Stimulated activated CD8-positive, alpha-beta memory T cell treated with anti-CD3 and anti-CD28 coated beads, Interleukin-7, amount 100 ng/mL, for 1 hour (primary cell): ENCODE measurements at places on chromosomes 3 and 15.

DNA sequence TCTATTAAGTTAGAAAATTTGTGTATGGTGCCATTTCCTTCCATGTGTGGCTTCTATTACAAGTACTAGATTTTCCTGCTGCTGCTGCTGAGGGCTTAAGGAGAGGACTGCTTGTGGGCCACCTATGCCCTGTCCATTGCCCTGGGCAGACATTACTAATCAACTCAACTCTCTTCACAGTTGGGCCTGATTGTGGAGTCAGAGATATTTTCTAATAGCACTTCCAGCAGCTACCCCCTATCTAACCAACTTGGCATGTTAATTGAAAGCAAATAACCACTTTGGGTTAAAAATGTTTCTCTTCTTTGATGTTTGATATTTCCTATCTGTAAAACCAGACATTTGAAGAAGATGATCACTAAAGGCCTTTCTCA, 242.0 kb downstream of the EDEM1 start:
- no peak for DNase-seq

DNA sequence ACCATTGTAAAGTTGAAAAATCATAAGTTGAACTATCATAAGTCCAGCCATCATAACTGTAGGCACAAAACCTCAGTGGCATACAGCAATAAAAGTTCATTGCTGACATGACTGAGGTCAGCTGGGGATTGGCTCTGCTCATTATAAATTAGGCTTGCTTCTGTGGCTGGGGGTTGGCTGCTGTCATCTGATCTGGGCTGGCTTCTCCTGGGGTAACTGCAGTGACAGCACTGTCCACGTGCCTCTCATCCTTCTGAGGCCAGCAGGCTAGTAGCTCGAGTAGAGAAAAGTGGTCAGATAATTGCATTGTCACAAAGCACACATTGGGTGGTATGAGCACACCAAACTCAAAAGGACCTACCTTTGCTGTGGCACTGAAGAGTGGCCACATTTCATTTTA, 31.3 kb downstream of the CMTM7 start:
- no peak for DNase-seq

DNA sequence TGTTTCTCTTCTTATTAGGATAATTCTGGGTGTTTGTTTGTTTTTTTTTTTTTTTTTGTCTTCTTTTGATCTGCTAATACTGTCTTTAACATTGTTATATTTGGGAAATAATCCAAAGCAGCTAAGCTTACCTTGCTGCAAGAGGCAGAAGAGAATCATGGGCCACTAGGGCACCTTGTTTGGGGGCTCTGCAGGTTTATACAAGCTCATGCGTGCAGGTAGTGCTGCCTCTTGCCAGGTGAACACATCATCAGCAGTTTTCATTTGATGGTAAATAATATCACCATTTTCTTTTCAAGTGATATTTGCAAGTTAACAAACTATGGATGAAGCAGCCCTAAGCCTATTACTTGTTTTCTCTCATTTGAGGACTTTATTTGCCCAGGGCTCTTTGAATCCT, 37.9 kb downstream of the MAP3K13 start:
- no peak for DNase-seq

- no peak for DNase-seq
Observed at GRCh38 chr15:48532946-48533345, 112.6 kb downstream of the FBN1 start.

- DNase-seq = no peak
Observed at GRCh38 chr3:187367561-187368103, 553 bp upstream of the RTP4 start.

GRCh38 chr3:133042778-133043177, 4.6 kb downstream of the TMEM108 start:
- DNase-seq = no peak

DNA sequence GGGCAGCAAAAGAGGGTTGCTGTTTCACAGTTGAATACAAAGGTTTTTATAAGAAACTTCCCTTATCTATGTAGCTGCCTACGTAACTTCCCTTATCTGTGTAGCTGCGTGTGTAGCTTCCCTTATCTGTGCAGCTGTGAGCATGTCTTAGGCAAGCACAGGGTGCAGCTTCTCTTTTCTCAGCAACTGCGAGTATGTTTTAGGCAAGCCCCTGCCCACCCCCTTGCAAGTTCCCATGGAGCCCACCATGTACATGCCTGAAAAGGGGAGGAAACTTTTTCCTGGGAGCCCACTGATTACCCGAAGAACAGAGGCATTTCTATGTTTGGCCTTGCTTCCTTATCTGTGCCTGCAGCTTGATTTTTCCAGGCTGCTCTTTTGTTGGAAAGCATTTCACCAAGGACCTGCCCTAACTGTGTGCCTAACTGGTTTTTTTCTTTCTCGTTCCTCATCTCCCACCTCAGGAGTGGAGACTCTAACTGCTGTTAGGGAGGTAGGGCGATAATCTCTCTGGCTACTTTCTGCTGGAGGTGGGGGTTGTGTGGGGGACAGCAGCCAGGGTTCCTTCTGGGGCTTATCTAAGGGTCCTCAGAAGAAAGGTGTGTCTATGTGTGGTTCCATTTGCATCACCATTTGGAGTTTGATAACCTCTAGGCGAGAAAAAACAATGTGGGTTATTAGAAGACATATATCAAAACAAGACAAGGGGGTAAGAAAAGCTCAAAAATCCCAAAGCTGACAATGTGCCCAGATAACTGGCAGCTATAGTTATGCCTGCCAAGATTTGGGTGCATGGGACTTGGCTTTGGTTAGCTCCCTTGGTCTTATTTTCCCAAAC, 26.0 kb downstream of the SORD start:
- no peak for DNase-seq

DNA sequence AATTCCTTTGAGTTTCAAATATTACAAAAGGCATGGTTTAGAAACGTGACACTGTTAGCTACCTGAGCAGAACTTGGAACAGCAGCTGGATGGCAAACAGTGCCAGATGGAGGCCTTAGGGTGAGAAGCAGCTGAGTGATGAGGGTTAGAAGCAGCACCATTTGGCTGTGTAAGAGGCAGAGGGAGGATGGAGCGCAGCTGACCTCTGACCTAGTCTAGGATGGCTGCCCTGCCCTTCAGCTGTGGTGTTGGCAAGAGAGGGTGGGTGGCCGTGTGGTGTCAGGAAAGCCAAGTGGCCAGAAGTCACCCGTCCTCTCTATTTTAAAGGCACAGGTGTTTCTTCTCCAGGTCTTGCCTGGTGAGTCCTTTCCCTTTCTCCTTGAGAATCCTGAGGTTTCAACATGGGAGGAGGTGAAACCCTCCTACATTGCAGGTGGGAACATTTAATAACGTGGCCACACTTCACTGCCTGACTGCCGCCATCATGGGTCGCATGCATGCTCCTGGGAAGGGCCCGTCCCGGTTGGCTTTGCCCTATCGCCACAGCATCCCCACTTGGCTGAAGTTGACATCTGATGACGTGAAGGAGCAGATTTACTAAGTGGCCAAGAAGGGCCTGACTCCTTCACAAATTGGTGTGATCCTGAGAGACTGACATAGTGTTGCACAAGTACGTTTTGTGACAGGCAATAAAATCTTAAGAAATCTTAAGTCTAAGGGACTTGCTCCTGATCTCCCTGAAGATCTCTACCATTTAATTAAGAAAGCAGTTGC, 17.6 kb downstream of the BCL2L10 start:
- DNase-seq = no peak

DNA sequence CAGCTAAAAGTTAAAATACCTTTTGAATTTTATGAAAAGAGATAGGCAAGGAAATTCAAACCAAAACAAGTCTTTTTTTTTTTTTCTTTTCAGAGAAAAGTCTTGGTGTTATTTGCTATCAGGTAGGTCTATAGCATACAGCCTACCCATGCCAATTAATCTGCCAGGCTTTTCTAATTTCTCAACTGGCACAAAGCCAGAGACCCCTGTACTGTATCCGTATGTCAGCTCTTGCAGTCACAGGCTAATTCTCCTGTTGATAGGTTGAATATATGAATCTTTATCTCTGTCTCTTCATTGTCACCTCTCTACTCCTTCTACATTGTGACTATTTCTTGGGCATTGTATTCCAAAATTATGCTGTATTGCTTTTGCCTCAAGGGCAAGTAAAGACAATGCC, 133.4 kb downstream of the IL5RA start:
- no peak for DNase-seq

- DNase-seq = no peak
Observed at GRCh38 chr3:58994746-58995330, 55.0 kb downstream of the CFAP20DC start.

- DNase-seq = no peak
Observed at GRCh38 chr15:45641999-45642932, 7.4 kb downstream of the SQOR start.

DNA sequence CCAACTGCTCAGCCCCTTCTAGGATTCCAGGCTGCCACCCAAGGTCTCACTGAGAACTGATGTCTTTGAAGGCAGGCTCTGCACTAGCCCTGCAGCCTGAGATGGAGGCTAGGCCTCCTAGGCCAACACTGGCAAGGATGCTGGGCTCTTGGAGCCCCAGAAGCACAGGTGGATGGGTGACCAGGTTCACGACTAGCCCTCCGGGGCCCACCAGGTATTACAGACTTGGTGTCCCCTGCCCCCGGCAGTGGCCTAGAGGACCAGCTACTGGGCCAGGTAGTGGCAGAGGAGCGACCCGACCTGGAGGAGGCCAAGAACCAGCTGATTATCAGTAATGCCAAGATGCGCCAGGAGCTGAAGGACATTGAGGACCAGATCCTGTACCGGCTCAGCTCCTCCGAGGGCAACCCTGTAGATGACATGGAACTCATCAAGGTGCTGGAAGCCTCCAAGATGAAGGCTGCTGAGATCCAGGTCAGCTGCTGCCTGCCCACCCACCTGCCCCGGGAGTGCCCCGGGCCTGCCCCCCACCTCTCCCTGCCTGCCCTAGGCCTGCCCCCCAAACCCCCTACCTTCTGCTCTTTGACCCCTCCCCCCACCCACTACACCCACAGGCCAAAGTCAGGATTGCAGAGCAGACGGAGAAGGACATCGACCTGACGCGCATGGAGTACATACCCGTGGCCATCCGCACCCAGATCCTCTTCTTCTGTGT, 52.5 kb downstream of the SEMA3G start:
- no peak for DNase-seq

DNA sequence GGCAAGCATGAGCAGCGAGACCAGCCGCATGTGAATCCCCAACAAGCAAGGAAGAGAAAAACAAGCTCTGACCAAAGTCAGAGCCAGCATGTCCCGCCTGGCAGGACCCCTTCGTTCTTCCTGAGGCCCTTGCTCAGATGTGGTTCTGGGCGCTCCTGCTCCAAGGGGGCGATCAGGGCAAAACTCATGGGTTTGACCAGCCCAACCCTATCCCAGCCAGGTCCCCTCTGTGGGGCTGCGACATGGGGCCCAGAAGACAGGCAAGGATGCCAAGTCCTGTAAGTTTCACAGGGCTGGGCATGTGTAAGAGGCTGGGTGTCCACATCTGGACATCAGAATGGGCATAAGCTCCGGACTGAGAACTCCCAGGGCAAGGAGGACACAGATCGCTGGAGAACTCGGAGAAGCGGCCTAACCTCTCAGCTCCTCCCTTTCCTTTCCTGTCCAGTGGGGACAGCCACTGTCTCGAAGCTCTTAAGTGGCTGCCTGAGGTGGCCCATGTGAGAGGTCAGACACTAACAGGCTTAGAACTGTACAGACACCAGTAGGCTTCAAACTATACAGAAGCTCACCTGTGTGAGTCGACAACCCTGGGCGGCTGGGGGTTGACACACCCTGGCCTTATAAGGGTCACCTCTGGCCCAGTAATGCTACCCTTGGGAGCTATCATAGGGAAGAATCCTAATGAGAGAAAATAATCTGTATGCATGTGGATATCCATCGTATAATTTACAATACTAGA, 48.9 kb downstream of the XXYLT1 start:
- no peak for DNase-seq

- no peak for DNase-seq
Observed at GRCh38 chr3:112101916-112102315, 15.7 kb downstream of the C3orf52 start.

GRCh38 chr3:17577796-17578520, 164.5 kb downstream of the TBC1D5 start:
- DNase-seq = no peak

- DNase-seq = no peak
Observed at GRCh38 chr3:174863488-174863887, 4.4 kb downstream of the NAALADL2 start.

DNA sequence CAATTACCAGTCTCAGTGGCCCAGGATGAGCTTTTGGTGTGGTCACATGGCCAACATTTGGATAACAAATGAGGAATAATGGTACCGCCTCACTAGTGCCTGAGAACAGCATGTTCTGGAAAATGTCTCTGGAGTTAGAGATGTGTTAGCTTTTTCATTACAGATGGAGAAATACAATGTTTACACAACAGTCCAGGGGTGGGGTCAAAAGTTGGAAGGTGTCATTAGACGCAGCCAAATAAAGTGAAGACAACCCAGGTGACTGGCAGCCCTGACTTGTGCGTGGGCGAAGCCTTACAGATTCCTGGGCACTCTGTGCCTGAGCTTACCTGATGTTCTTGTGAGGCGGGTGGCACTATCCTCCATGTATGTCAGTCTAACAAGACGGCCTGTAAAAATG, 12.8 kb downstream of the IL17RB start:
- DNase-seq = no peak

DNA sequence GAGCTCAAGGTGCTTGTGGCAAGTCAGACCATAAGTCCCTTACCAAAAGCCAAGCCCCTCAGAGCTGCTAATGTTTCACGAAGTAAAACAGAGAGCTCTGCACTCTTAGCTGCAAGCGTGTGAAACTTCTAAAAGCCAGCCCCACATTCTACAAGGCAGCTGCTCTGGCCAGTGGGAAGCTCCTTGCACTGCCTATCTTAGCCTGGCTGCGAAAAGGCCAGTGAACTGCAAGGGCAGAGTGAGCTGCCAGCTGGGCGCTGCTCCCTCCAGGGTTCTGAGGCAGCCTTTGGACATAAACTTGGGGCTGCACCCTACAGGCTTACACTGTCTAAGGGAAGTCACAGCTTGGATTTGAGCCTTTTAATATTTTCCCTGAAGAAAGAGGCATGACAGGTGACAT, 2.2 kb upstream of the MUSTN1 start:
- DNase-seq = no peak

- no peak for DNase-seq
Observed at GRCh38 chr15:95567686-95568085, 762.8 kb upstream of the NR2F2 start.

GRCh38 chr3:54356261-54357045, 234.1 kb downstream of the CACNA2D3 start:
- no peak for DNase-seq

DNA sequence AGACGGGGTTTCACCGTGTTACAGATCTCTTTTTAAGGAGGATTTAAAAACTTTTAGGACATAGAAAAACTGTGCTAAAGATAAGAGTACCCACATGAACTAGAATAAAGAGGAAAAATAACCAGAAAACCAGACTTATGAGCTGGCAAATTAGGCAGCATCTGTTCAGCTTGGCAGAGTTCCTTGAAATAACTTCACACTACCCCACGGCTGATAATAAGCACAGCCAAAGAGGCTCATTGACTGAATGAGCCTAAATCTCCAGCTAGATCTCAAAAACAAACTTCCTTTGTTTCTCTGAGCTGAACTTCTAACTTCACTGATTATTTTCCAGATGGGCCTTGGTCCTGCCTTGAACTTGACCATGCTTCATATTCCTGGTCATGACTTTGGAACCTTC, 26.7 kb upstream of the PIK3R4 start:
- no peak for DNase-seq
